Endothelial cell of umbilical vein (primary cell): ENCODE measurements at places on chromosomes 5 and 9.
A peak's percentile ranks its signal among the peaks of the same experiment; 100 is the strongest.

DNA sequence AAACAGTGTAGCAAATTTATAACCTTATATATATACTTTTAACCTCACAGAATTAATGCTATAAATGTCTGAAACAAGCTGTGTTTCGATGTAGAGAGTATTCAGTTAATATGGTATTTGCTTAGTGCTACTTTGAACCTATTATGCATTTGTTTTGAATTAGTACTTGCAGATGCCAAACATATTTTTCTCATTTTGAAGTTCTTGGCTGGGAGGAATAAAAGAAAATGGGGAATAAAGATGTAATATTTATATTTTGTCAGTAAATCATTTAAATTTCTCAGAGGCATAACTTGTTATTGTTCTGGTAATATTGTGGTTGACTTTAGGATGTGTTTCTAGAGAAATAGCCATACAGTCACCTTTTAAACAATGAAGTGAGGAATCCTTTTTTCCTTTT, 175.9 kb upstream of the IZUMO3 start:
- DNase-seq = no peak

- DNase-seq = no peak
Measured at GRCh38 chr9:34647651-34648050, 1.2 kb downstream of the GALT start.

DNA sequence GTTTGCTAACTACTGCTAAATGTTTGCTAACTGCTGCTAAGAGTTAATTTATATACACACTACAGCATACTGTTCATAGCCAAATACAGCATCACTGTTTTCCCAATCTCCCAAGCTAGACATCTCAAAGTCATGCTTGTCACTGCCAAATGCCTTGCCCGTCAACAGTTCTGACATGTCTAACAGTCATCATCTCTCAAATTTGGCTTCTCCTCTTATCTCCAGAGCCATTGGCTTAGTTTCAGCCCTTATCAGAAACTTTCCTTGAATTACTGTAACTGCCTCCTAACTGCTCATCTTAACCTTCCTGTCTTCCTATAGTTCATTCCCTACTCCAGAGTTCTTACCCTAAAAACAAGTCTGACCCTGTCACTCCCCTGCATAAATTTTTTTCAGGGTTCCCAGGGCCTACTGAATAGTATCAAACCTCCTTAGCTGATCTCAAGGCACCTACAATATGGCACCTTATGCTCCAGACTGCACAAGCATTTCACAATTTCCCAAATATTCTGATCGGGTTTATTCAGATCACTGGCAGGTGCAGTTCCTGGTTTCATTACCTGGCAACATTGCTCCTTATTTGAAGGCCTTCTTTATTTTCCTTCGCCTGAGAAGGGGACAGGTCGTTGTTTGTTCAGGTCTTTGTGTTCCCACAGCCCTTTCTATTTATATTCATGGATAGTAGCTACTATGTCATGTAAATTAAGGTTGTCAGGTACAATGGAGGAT, 55.9 kb upstream of the ANKRD55 start:
- DNase-seq = no peak

- DNase-seq = no peak
Measured at GRCh38 chr5:35476036-35476435, 141.6 kb upstream of the SPEF2 start.

- no peak for DNase-seq
Measured at GRCh38 chr5:156783092-156783491, 67.0 kb upstream of the PPP1R2B start.

DNA sequence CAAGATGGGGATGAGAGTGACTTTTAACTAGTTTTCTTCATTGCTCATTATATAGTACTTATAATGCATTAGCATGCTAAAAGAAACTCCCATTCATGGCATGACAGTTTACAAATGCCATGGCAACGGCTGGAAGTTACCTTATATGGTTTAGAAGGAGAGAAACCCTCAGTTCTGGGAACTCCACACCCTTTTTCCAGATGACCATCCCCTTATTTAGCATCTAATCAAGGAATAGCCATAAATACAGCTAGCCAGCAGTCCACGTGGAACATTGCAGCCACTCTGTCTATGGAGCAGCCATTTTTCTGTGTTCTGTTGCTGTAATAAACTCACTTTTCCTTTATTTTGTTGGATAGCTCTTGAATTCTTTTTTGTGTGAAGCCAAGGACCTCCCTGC, 1137.8 kb downstream of the CDH18 start:
- no peak for DNase-seq

GRCh38 chr9:38180656-38181055, 111.6 kb upstream of the SHB start:
- DNase-seq = no peak

- DNase-seq = peak; percentile 92
Measured at GRCh38 chr5:148972974-148973374, 89.9 kb downstream of the SH3TC2 start.

DNA sequence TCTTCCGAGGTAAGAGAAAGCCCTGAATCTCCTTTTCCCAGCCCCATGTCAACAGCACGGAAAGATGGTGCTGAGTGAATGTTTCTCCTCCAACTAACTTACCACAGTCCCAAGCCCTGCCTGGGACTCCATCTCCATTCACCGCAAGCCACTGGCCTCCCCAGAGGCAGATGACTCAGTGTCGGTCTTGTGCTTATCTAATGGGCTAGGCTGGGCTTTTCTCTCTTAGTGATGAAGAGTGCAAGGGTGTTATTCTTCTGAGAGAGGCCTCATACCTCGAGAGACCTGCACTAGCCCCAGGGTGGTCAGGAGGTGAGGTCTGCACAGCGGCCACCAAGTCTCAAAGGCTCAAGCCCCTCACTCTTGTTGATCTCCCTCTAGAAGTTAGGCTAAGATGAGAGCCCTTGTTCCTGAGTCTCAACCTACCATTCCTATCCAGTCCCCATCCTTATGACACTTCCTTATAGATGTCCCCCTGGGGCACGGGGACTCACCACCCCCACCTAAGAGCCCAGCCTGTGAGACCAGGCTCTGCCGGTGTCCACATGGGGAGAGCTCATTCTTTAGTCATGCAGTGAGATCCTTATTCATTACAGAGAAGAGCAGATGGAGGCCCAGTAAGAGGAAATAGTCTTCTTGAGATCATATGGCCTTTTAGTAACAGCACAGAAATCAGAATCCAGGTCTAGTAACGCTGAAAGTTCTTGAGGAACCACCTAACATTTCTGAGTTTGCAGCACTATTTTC, 127.0 kb downstream of the SAXO1 start:
- DNase-seq = no peak

- DNase-seq = no peak
Measured at GRCh38 chr5:33363537-33363936, 77.2 kb upstream of the TARS1 start.

- DNase-seq = no peak
Measured at GRCh38 chr9:33751536-33752129, 43.7 kb upstream of the PRSS3 start.

GRCh38 chr9:114390952-114391351, 3.2 kb upstream of the AKNA start:
- no peak for DNase-seq

GRCh38 chr9:109699019-109699418, 81.0 kb upstream of the PALM2AKAP2 start:
- DNase-seq = no peak

- DNase-seq = peak; percentile 81
Measured at GRCh38 chr5:157506981-157507780, 47.2 kb downstream of the NIPAL4 start.

- DNase-seq = no peak
Measured at GRCh38 chr9:115411993-115412452, 294.1 kb upstream of the TNC start.

DNA sequence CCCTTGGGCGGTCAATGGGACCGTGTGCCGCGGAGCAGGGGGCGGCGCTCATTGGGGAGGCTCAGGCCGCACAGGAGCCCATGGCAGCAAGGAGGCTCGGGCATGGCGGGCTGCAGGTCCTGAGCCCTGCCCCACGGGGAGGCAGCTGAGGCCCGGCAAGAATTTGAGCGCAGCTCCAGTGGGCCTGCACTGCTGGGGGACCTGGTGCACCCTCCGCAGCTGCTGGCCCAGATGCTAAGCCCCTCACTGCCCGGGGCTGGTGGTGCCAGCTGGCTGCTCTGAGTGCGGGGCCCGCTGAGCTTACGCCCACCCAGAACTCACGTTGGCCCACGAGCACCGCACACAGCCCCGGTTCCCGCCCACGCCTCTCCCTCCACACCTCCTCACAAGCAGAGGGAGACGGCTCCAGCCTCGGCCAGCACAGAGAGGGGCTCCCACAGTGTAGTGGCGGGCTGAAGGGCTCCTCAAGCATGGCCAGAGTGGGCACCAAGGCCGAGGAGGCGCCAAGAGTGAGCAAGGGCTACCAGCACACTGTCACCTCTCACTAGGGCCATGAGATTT, 141.1 kb upstream of the OR13F1 start:
- no peak for DNase-seq

GRCh38 chr9:129584136-129584535, 36.8 kb downstream of the C9orf50 start:
- DNase-seq = peak; percentile 67

- no peak for DNase-seq
Measured at GRCh38 chr5:142323480-142324135, 1.2 kb downstream of the SPRY4 start.

DNA sequence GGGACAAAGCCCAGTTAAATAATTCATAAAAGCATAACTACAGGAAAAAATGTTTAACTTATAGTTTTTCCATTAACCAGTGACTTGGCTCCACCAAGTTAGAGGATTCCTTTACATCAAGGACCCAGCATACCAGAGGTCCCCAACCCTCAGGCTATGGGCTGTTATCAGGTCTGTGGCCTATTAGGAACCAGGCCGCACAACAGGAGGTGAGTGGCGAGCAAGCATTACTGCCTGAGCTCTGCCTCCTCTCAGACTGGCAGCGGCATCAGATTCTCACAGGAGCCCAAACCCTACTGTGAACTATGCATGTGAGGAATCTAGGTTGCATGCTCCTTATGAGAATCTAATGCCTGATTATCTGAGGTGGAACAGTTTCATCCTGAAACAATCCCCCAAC, 303.1 kb downstream of the ELAVL2 start:
- DNase-seq = no peak

DNA sequence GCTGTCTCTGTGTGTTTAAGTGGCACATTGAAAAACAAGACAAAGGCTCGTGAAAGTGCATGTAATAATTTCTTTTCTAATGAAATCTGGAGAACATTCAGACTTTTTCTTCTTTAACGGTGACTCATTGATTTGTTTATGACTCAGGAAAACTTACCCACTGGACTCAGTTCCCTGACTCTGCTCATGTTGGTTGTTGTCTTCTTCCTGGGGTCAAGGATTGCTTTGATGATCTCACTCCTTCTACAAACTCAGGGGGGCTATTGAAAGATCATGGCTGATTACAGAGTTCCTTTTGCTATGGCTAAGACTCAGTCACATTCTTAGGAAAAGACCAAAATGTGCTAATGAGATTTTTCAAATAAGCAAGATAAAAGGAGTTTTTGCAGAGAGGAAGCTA, 141.1 kb upstream of the DAP start:
- peak; percentile 43 for DNase-seq

GRCh38 chr9:79371948-79372555, 199.7 kb upstream of the TLE4 start:
- DNase-seq = no peak

GRCh38 chr5:129631961-129632360, 115.9 kb upstream of the MINAR2 start:
- DNase-seq = no peak

- no peak for DNase-seq
Measured at GRCh38 chr5:170000155-170000554, 19.9 kb upstream of the INSYN2B start.

- peak; percentile 8 for DNase-seq
Measured at GRCh38 chr9:20442461-20443319, 179.6 kb downstream of the MLLT3 start.

GRCh38 chr9:125612616-125613015, 94.4 kb downstream of the MAPKAP1 start:
- peak; percentile 31 for DNase-seq

GRCh38 chr5:74116266-74116665, 490.3 kb downstream of the ARHGEF28 start:
- DNase-seq = no peak

DNA sequence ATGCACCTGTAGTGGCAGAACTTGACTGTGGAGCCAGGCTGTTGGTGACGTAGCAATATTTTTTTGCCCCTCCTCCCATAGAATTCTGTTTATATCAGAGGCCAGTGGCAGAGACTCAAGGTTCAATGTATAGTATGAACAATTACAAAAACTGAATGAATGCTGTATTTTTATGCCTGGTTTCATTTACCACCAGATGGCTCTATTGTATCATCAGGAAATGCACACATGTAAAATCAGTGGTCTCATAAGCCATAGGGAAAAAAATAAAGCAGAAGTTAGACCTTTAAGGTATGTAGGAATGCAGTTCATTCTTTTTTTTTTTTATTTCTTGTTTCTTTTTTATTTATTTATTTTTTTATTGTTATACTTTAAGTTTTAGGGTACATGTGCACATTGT, 43.6 kb downstream of the CCDC192 start:
- peak; percentile 27 for DNase-seq

DNA sequence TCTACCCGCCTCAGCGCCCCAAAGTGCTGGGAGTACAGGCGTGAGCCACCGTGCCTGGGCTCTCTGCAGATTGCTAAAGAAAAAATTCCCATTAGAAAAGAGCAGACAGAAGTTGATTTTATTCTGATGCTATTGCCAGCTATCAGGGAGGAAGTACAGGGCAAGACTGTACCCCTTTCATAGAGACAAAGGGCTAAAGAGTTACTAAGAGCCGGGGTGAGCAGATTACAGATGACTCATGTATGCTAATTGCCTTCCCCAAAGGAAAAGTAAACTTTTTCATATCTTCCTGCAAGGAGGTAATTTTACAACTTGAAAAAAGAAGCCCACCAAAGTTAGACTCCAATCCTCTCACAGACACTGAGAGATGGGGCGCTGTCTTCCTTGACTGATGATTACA, 42.3 kb upstream of the MCTP1 start:
- no peak for DNase-seq

- DNase-seq = no peak
Measured at GRCh38 chr9:120528829-120529228, 51.1 kb downstream of the CDK5RAP2 start.

GRCh38 chr5:140258016-140258415, 44.9 kb downstream of the PFDN1 start:
- no peak for DNase-seq

- DNase-seq = no peak
Measured at GRCh38 chr5:33048315-33048714, 337.2 kb downstream of the NPR3 start.

DNA sequence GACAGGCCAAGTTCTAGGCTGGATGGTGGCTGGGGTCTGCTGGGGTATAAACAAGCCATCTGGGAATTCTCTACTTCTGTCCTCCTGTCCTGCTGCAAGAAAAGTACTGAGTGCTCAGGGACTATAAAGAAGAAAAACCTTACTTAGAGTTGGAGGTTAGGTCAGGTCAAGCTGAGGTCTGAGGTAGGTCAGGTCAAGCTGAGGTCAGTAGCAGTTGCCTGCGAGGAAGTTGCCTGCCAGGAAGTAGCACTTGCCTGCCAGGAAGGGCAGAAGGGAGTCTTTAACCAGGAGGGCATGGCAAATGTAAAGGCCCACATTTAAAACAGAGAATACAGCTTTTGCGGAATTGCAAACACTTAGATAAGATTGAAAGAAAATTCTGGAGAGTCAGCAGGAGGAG, 51.3 kb upstream of the PRLR start:
- DNase-seq = no peak

GRCh38 chr5:13354611-13355010, 589.9 kb downstream of the DNAH5 start:
- DNase-seq = no peak

- DNase-seq = peak; percentile 12
Measured at GRCh38 chr5:53568871-53569270, 8.4 kb downstream of the NDUFS4 start.

GRCh38 chr5:138657360-138657759, 82.2 kb upstream of the HSPA9 start:
- DNase-seq = no peak
